Muscle of leg (tissue), 16 donors: ENCODE measurements at places on chromosomes 5 and 9.

DNA sequence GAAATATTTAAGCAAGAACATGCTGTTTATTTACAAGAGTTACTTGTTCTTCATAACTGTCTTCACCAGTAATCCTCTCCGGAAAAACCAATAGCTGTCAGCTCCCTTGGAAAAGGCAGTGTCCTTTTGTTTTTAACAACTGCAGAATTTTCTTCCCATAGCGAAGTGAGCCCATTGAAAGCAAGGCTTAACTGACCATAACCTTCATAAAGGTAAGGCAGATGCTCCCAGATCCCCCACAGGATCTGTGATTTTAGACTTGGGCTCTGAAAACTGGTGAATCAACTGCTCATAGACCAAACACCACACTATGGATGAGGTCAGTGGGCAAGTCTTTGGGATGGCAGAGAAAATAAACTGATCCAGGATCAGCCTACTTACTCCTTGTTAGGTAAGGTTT, 155.0 kb downstream of the GLIS3 start:
- no peak for DNase-seq

- peak; percentile 78 for DNase-seq
Measured at GRCh38 chr5:87020099-87020934, 247.4 kb upstream of the RASA1 start.

DNA sequence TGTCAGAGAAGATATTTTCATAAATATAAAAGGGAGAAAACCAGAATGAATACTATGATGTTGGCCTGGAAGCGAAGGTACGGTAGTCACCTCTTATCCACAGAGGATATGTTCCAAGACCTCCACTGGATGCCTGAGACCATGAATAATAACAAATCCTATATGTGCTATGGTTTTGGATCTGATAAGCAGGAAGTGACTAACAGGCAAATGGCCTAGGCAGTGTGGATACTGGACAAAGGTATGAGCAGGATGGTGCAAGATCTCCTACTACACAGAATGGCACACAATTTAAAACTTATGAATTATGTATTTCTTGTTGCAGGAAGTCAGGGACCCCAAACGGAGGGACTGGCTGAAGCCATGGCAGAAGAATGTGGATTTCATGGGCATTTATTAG, 48.2 kb downstream of the ADAMTS12 start:
- DNase-seq, result no peak

GRCh38 chr9:70486127-70486526, 71.7 kb upstream of the KLF9 start:
- no peak for DNase-seq

DNA sequence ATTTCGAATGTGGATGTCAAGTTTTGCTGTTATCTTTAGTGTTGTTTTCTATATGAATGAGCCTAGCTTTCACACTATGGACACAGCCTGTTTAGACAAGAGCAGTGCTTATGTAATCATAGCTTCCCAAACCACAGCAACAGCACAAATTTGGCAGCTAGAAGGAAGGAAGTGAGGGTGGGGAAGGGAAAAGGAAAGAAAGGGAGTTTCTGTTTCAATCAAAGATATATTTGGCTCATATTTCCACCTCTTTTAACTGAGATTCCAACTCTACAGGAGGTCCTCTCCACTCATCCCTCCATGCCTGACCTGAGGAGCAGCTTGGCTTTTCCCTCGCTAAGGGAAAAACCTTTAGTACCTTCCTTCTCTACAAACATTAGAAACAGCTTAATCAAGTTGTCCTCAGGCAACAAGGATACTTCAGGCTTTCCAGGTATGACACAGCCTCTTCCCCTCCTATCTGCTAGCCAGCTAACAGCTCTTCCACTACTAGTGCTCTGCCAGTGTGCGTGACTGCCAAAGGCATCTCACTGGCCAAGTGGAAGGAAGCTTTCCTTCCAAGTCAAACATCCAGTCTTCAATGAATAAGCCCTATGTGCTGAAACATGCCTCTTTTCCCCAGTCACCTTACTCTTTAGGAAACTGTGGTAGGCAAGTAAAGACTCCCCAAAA, 268.6 kb upstream of the PTGER4 start:
- DNase-seq, result peak; percentile 88

DNA sequence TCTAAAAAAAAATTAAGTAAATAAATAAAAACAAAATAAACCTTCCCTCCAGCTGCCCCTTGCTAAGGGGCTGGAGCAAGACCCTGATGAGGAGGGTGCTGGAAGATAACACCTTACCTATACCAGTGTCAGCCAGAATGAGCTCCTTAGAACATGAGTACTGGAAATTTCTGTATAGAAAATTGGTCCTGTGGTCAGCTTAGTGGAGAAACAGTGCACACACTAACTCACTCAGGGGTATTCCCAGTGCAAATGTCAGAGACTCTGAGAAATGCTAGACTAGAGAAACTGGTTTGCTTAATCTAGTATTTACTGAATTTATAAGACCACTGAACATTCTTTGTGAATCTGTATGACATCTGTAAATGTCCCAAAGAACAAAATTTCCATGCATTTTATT, 62.1 kb upstream of the CTXN3 start:
- no peak for DNase-seq

GRCh38 chr5:52453176-52453575, 334.5 kb upstream of the ITGA1 start:
- no peak for DNase-seq

GRCh38 chr9:101508211-101508610, 25.4 kb upstream of the RNF20 start:
- no peak for DNase-seq

DNA sequence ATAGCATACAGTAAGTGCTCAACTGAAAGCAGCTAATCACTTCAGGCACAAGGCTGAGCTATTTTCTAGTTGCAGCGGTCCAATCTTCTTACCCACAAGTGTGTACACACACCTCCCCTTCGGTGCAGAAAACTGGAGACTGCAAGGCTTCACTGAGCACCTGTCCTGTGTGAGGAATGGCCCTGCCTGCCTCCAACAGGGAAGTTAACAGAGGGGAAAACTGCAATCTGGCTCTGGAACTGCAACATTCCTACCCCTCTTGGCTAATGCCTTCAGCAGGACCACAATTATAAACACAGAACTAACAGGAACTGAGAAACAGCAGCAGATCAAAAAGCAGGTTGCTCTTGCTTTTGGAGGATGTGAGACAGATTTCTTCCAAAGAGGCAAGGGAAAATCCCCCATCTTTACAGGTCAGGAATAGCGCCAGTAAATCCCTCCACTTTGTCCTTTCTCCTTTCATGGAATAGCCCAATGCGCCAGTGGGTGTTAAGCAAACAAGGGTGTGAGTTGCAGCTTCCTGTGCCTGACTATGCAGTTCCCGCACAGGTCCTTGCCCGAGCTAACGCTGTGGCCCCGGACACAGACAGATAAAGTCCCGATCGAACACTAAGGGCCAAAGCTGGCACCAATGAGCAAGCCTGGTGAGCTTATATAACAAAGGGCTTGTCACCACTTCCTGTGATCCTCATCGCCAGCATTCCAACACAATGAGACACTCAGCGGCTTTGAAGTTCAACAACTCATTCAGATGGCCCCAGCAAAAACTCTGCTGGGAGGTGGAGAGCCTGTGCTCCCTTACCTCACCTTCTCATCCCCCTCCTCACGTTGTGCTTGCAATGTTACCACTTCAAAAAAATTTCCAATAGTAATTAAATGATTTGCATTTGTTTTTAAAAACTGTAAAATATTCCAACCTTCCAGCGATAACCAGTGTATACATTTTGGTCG, 21.5 kb downstream of the SHB start:
- peak; percentile 63 for DNase-seq

DNA sequence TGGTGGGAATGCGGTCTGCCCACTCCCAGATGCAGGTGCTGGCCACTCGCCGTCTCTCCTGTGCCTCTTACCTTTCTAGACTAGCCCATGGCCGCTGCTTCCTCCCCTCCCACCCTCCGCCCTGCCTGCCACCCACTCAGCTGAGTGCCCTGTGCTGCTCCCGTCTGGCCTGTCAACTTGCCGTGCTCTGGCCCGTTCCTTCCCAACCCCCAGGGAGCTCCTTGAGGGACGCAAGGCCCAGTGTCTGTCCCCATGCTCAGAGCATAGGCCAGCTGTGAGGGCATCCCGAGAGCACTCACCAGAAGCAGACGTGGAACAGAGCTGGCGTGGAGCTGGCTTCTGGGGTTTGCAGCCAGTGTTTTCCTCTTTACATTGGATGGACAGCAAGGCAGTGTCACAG, 20.2 kb downstream of the HNRNPH1 start:
- DNase-seq, result no peak

- peak; percentile 62 for DNase-seq
Measured at GRCh38 chr5:135437422-135437795, 9.7 kb downstream of the DCANP1 start.

DNA sequence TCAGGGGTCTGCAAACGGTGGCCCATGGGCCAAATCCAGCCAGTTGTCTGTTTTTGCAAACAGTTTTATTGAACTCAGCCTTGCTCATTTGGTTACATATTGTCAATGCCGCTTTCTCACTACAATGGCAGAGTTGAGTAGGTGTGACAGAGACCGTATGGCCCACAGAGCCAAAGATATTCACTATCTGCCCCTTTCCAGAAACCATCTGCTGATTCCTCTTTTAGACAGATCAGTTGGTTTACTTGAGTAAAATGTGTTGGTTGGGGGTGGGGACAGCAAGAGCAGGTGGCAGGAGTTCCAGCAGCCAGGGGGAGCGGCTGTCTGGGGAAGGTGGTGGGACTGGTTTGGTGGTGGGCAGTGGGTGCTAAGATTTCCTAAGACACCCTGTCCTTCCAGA, 54.8 kb downstream of the COL27A1 start:
- DNase-seq, result no peak

GRCh38 chr9:134995792-134996120, 78.0 kb upstream of the FCN1 start:
- no peak for DNase-seq

DNA sequence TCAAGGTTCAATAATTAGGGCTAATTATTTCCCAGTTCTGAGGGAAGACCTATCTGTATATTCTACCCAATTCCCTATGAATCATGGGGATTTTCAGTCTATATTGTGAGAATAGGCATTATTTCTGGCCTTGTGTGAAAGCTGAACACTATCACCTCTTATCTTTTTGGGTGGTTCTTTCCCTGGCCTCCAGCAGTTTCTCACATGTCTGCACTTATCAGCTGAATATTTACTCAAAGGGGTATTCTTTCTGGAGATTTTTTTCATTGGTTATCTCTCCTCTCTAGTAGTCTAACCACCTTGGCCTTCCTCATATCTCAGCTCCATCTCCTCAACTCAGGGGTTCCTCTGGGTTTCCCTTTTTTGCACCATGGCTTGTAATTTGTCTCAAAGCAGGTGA, 64.9 kb upstream of the LIFR start:
- DNase-seq, result no peak

- DNase-seq, result peak; percentile 77
Measured at GRCh38 chr5:127001621-127002296, 28.6 kb downstream of the MARCHF3 start.

- no peak for DNase-seq
Measured at GRCh38 chr5:159630545-159630944, 285.7 kb upstream of the ADRA1B start.

GRCh38 chr9:109319626-109320241, 1.1 kb downstream of the EPB41L4B start:
- no peak for DNase-seq

DNA sequence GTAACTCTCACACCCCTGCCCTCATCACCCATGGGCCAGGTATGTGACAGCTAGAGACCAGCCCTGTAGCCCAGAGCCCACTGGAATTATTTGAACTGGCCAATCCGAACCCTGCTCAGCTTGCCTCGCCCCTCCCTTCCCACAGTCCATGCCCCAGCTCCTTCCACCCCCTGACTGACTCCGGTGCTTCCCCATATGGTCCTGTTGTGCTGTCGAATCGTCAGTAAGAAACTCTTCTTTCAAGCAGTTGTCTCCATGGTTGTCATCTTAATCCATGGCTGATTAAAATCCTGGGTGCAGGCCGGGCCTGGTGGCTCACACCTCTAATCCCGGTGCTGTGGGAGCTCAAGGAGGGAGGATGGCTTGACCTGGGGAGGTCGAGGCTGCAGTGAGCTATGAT, 118.5 kb downstream of the COL23A1 start:
- DNase-seq, result no peak

DNA sequence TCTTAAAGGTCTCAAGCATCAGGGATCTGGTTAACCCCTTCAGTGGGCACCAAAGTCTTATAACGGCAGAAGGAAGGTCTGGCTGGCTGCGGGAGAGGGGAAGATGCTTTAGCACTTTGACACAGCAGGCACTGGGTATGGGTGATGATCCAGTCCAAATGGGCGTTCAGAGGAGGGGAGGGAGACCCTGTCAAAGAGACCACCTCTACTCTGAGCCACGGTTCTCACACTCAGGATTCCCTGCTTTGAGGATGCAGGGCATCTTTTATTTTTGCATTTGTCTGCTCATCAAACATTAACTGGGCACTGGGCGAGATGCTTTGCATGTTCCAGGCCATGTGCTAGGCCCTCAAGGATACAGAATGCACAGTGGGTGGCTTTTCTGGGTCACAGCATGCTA, 204.0 kb downstream of the DAB2IP start:
- DNase-seq, result no peak

- DNase-seq, result peak; percentile 5
Measured at GRCh38 chr5:161889971-161890370, 42.1 kb downstream of the GABRA1 start.

DNA sequence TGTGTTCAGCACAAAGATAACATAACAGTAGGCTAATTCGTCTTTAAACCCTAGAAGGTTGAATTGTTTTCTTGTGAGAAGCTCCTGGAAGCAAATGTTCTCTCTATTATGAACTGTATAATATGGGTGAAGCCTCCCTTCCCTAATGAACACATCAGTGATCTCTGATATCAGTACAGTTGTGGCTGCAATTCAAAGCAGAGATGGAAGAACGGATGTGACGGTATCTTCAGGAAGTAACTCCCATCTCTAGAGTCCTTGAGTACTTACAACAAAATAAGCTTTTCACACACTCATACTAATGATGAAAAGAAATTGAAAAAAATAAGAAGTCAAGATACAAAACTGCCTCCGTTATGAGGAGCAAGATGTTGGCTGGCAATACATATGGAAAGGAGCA, 4.5 kb downstream of the HCN1 start:
- DNase-seq, result no peak

DNA sequence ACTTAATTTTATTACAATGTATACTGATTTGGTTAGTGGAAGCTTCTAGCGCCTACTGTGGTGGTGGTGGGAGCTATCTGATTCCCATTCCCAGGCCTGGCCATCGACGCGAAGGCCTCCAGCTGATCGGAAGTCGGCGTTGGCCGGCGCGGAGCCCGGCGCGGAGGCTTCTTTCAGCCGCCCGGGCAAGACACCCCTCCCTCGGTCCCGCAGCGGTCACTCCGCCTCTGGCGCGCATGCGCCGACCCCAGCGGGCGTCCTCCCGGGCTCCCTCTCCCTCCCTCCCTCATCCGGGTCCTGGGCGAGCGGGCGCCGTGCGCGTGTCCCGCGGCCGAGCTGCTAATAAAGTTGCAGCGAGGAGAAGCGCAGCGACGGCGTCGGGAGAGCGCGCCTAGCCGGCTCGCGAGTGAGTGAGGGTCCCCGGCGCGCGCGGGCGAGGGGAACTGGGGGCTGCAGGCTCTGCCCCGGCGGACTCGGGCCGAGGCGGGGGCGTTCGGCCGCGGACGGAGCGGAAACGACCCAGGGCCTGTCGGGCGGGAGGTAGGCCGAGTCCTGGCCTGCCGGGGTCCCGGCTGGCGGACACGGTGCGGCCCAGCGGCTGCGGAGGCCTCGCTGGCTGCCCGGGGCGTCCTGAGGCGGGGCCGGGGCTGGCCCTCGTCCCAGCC, at the start of gene SMAD5:
Gene SMAD5 (plus strand): TSS at position 289 of the 665 bp plus-strand sequence. CDS start 20,916 bp downstream, outside the sequence.
- peak; percentile 99 for DNase-seq

- DNase-seq, result no peak
Measured at GRCh38 chr9:89505911-89506310, 8.0 kb upstream of the SEMA4D start.

GRCh38 chr5:33933723-33934169, 2.4 kb upstream of the RXFP3 start:
- DNase-seq, result no peak
